ENCODE measurements at places on chromosomes 16 and 17.

DNA sequence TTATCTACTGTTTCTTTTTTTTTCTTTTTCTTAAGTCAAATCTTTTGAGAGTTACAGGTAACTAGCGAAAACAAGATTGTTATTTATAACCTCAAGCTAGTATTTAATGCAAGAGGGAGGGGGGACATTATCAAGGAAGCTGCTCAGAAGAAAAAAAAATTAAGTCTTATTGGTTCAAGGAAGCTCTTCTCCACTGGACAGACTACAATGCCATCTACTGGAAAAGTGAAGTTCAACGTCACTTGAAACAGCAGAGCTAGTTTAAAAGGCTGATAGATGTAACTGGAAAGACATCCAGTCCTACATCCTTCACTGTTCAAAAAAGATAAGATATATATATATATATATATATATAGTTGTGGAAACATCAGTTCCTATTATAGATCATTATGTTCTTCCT, 418.0 kb upstream of the PSMD7 start:
- DNase-seq = no peak

DNA sequence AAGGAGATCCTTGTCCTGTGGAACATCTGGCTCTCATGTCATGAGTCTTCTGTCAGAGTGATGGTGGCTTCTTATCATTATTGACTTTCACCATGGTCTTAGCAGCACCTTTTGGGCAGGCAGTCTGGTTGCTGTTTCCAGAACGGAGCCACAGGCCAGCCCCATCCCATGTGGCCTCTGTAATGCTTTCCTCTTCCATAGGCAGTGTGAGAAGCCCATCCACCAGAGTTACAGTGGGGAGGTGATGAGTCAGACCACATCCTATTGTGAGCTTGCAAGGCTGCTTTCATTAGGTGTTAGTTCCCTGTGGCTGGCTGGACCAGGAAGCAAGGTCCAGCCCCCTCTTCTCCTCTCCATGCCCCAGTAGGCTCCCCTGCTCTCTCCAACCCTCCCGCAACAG, 30.8 kb upstream of the SPACA3 start:
- DNase-seq = no peak

DNA sequence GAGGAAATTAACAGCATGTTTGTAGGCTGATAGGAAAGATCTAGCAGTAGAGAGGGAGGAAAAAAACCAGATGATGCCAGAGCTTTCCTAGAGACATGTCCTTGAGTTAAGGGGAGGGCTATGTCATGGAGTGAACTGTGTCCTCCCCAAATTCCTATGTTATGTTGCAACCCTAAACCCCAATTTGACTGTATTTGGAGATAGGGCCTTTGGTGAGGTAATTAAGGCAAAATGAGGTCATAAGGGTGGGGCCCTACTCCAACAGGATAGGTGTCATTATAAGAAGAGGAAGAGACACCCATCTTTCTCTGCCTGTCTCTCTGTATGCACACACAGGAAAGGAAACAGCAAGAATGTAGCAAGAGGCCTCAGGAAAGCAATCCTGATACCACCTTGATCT, 195.3 kb upstream of the AXIN2 start:
- no peak for DNase-seq

DNA sequence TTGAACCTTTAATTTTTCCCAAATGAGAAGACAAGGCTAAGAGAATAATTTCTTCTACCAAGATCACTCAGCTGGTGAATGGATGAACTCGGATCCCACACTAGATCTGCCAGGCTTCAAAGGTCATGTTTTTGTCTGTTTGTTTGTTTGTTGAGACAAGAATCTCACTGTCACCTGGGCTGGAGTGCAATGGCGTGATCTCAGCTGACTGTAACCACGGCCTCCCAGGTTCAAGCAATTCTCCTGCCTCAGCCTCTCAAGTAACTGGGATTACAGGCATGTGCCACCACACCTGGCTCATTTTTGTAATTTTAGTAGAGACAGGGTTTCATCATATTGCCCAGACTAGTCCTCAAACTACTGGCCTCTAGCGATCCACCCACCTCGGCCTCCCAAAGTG, 6.6 kb downstream of the ZNF19 start:
- DNase-seq = no peak

DNA sequence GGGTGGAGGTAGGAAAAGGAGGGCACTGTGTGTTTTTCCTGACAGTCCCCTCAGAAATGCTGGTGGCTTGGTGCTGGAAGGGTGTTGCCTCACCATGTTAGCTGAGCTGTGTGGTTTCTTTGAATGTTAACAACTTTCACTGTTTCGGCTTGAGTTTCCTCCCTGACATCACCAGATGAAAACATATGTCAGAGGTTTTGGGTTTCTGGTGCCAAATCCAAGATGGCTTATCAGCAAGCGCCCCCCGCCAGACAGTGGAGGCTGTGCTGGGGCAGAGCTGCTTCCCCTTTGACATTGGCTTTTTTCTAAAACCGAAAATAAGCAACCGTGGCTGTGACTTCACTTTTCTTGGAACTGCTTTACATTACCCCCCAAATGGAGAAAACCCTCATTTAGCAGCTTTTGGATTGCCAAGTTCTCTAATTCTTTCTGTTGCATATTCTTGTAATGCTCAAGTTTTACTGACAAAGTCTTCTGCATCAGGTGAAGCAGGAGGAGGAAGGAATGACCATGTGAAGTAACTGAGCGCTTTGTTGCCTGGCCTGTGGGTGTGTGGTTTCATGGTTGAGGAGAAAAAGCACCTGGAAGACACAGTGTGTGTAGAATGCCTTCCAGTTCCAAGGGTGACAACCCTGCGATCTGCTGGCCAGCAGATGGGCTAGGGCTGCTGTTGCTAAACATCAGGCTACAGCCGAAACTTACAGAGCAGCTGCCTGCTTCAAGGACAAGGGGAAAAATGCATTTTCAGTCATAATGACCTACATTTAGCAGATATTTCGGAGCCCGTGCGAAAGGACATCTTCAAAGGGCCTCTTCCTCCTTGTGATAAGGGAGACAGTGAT, 9.7 kb downstream of the RMI2 start:
- no peak for DNase-seq

GRCh38 chr16:10322723-10323527, 62.9 kb upstream of the ATF7IP2 start:
- no peak for DNase-seq

DNA sequence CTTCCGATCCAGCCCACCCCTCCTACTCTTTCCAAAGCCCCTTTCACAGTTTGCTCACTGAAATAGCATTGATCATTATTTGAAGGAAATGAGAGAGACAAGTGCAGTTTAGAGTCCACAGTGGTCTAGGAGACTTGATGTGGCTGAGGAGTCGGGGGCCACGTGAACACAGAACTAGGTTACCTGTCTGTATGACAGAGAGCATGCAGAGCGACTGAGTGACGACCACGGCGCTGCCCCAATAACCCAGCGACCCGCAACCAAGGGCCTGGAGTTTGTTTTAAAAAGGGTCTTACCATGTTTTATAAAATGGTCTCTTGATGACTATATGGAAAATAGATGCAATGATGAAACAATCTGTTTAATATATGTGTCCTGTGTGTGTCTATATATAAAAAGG, 39.5 kb downstream of the NDEL1 start:
- DNase-seq = no peak

GRCh38 chr17:74851612-74852236, 8.0 kb downstream of the GRIN2C start:
- no peak for DNase-seq

DNA sequence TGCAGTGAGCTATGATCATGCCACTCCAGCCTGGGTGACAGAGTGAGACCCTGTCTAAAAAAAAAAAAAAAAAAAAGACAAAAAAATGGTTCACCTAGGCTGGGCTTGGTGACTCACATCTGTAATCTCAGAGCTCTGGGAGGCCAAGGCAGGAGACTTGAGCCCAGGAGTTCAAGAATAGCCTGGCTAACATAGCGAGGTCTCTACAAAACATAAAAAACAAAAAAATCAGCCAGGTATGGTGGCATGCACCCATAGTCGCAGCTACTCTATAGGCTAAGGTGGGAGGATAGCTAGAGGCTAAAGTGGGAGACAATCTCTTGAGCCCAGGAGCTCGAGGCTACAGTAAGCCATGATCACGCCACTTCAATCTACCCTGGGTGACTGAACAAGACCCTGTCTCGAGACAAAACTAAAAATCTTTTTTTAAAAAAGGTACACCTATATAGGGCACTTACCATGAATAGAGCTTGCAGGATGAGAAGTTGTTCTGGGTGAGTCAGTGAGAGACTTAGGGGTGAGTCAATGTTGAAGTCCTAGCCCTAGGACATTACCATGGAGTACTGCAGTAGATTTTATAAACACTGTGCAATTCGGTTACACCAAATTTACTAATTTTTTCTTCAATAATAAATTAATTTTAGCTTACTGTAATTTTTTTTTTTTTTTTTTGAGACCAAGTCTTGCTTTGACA, 19.0 kb downstream of the USP32 start:
- DNase-seq = no peak

DNA sequence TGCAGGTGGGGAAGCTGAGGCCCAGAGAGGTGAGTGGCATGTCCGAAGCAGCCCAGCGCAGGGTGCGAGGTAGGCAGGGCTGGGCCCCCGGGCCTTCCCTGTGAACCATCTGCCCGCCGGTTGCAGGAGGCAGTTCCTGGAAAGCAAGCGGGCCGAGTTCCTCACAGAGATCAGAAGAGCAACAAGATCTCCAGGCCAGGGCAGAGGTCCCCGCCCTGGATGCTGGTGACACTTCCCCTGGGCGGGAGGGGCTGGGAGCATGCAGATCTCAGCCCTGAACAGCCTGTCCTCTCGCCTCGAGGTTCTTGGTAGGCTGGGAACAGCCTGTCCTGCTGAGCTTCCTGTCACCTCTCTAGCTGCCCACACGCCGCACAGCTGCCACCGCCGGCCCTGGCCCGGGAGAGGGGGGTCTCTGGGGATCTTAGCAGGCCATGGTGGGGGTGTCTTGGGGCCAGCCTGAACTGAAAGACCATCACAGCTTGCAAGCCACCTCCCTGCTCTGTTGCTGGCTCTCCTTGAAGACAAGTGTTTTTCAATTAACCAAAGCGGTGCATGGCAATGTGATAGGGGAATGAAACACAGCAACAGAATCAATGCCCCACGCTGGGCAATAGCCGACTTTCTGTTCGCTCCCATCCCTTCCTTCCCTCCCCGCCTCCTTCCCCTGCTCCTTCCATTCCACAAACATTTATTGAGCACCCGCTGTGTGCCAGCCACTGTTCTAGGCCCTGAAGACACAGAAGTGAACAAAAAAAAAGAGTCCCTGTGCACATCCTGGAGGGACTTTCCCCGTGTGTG, 31.7 kb downstream of the SOCS1 start:
- DNase-seq = no peak

- no peak for DNase-seq
These were observed 69.5 kb upstream of the NOL11 start for GRCh38 chr17:67648032-67648905.

- DNase-seq = no peak
These were observed 89.3 kb upstream of the SDK2 start for GRCh38 chr17:73733517-73733916.

GRCh38 chr16:526181-527014, 1.1 kb upstream of the CAPN15 start:
- DNase-seq = no peak

DNA sequence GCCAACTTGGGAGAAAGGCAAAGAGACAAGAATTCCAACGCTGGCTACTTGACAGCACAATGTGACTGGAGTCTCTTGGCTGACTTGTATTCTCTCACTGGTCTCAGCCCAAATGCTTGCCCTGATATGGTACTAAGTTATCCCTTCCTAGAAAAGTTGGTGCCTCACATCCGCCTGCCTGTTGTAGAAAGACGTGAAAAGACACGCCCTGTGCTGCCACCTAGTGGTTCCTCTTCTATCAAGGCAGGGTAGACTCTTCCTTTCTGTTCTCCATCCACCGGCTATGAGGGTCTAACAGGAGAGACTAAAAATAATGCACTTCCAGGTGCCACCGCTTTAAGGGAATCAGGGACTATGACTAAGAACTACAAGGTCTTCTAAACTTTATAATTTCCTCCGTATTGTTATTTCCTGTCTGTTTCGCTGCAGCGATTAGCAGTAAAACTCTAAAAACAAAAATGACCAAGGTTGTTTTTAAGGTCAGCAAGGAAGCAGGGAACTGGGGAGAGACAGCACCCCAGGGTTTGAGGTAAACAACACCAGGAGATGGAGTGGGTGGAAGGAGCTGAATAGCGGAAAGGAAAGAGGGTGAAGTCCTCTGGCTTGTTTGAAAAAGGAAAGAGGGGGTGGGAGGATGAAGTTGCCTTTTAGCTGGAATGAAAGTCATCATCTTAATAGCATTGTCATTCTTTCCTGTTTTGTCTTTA, 109.5 kb downstream of the YPEL2 start:
- DNase-seq = peak; percentile 40

DNA sequence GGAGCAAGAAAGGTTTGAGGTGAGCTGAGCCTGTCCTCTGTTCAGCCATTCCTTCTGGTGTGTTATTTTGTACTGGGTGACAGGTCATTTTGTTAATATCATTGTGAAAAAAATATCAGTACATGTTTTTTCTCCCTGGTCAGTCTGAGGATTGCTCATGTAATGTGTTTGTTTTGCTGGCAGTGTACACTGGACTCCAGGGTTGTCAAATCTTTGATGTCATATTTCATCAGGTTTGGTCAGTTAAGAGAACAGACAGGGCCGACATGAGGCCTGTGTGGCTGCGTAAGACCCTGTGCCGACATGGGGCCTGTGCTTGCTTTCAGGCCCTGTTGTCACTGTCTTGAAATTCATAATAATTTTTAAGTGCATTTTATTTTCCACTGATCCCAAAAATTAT, 22.5 kb downstream of the CLUAP1 start:
- DNase-seq = no peak

DNA sequence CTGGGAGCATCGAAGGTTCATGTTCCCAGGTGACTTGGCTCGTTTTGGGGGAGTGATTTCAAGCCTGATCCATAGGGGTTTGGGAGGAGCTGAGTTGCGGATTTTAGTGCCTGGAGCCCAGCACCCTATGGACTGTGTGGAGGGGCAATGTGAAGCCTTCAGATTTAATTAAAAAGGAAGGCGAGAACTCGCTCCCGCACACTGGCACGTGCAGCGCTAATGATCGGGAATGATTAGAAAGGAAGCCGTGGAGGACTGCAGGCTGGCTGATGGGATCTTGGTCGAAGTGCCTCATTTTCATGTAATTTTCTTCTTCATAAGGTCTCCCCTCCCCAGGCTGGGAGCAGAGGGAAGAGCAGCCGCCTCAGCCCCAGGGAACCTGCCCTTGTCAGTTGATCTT, 12.8 kb downstream of the MGAT5B start:
- no peak for DNase-seq
